Non-pigmented ciliary epithelial cell (primary cell): ENCODE measurements at places on chromosomes 6 and 20.

DNA sequence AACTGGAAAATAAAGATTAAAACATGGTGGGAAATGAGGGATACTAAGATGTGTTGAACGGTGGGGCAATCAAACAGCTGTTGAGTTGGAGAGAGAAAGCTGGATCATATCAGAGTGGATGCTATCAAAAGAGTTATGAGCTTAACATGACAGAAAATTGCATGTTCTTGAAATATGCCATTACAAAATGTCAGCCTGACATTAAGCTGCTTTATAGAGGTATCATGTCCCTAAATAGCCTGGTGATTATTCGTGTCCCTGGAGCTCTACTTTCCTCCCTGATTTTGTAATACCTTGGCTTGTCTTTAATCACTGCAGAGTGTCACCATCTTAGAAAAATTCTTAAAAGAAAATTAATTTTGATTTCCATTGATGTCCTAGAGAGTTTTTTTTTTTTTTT lies 223.1 kb downstream of the PHF3 start:
- DNase-seq: no peak

GRCh38 chr20:4637081-4637797 lies 84.5 kb upstream of the PRND start:
- DNase-seq: no peak

GRCh38 chr20:44186674-44187053 lies 324 bp downstream of the JPH2 start:
- DNase-seq: no peak

- DNase-seq: no peak
These were observed 104.3 kb downstream of the CDH26 start for GRCh38 chr20:60062431-60063047.

DNA sequence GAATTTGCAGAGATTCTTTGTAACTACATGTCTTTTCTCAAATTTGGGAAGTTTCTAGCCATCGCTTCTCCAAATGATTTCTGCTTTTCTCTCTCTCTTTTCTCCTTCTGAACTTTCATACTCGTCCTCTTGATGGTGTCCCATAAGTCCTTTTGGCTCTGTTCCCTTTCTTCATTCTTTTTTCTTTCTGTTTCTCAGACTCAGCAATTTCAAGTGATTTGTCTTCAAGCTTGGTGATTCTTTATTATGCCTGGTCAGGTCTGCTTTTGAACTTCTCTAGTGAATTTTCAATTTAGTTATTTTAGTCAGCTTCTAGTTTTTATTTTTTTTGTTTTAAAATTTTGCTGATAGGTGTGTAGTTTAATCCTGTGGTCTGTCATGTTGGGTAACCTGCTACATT lies 57.6 kb upstream of the EEF1E1 start:
- DNase-seq: no peak

DNA sequence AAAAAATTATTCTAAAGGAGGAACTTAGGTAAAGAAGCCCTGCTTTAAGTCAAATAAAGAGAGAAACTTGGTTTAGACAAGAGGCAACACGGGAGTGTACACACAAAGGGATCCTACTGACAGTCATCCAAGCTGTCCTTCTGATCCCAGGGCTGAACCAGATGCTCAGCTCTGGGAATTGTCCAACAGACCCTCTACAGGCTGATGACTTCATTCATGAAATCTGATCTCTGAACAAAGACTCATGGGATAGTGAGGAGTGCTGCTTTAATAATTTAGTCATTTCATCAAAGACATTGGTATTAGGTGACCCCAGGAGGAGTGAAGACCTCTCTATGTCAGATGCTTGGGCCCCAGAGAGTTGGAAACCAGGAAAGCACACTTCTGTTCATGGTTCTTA lies 65.6 kb upstream of the ARMH2 start:
- DNase-seq: no peak

DNA sequence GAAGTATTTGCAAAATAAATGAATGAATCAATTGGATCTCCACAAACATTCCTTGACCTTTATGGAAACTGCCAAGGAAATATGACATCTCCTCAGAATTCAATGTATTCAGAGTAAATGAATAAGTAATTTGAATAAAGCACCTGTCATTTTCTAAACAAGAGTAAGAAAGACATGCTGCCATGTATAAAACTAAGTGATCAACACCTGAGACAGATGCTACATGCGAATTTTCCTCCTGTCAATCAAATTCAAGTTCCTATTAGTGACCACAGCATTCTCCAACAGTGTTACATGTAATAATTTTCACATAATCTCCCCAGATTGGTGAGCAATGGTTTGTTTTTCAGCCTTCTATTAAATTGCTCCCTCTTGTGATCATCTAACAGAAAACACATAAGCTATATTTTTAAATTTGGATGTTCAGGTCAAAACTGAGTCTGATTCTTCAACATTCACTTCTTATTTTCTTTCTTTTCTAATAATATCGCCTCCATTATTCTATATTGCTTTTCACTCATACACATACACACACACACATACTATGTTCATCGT lies 163.2 kb upstream of the RNF217 start:
- no peak for DNase-seq

DNA sequence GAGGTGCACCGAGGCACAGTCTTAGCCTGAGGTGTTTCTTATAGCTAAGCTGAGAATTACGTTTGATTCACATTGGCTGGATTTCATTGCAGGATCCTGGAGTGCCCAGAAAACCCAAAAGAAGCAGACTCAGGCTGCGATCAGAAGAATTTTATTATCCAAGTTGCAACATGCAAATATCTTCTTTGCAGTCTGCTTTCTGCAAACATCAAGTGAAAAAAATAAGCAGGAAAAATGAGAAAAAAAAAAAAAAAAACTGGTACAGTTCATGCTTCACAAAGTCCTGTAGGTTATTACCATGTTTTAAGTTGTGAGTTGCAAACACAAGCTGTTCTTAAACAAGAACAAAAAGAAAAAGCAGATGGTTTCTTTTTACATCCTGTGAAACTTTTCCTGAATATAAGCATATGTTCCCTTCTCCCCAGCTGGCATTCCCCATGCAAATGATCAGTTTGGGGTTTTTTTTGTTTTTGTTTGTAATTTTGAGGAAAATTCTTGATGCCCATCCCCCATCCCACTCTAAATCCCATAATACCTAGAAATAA lies 349.0 kb downstream of the CBLN4 start:
- no peak for DNase-seq

- DNase-seq: no peak
These were observed 101.7 kb downstream of the TSHZ2 start for GRCh38 chr20:53073636-53074415.

DNA sequence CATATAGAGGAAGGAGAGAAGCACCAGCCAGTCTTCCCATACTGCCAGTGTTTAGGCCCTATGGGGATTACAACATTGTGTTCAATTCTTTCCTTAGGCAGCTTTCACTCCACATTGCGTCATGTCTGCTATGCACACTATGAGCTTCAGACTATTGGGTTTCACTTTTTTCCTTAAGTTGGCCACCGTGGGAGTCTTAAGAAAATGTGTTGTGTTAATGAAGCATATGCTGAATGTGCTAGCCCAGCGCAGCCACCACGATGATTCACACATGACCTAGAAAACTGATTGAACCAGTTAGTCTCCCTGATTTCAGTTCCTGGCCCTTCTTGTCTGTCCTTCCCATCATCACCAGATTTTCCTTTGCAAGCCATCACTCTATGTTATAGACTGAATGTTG lies 21.5 kb downstream of the TUBB2B start:
- DNase-seq: peak; percentile 92

DNA sequence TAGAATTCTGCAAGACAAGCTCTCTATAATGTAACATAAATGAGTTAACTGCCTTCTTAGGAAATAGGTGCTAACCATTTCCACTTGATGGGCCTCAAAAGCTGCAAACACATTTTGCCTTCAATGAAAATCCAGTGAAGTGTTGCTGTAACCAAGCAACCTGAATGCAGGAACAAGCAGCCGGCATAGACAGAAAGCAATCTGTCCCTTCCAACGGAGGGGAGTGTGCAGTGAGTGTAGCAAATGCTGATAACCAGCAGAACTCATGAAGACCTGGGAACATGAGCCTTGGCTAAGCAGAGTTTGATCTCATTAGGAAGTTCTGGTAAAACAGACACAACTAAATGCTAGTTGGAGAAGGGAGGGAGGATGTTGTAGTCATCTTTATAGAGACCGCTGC lies 697.8 kb downstream of the KIF16B start:
- DNase-seq: no peak

GRCh38 chr6:130932438-130932837 lies 105.2 kb downstream of the SMLR1 start:
- no peak for DNase-seq

DNA sequence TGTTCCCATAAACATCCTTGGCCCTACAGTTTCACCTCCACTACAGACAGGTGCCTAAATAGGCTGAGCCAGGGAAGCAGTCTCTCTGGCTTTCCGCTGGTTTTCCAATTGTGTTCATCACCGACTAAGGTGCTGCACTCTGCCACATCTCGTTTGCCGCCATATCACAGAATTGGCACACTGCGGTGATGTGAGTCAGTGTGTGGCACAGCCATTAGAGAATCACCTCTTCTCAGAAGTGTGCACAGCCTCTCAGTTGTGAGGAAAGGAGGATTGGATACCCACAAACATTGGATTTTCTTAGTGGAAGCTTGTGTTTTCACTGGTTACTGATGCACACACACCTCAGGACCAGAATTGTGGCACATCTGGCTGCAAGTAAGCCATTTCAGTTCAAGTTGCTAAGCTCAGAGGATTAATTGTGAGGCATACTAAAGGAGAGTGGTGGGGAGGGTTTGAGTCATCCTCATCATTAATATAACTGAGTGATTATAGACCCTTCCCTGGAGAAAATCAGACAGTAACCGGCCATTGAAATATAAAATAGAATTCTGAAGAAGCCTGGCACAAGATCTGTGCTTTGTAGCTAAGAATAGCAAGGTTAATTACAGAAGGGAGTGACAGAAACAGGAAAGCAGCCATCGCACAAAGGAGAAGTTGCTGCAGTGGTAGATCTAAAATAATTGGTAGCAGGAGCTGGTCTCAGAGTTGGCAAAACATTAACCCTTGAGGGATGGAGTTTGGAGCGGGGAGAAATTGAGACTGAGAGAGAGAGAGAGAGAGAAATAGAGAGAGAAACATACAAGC lies 506.9 kb downstream of the LMBRD1 start:
- no peak for DNase-seq

DNA sequence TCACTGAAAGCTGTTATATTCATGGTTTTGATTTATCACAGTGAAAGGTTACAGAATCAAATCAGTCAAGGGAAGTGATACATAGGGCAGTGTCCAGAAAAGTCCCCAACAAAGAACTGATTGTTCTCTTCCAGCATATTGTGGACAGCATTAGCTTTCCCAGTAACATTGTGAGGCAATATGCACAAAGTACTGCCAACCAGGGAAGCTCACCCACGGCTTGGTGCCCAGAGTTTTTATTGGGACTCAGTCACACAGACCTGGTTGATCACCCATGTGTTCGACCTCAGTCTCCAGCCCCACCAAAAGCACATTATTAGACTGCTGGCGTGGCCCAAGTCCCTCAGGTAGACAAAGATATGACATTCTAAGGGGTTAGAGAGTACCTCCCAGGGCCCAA lies 76.0 kb downstream of the LCA5 start:
- no peak for DNase-seq

DNA sequence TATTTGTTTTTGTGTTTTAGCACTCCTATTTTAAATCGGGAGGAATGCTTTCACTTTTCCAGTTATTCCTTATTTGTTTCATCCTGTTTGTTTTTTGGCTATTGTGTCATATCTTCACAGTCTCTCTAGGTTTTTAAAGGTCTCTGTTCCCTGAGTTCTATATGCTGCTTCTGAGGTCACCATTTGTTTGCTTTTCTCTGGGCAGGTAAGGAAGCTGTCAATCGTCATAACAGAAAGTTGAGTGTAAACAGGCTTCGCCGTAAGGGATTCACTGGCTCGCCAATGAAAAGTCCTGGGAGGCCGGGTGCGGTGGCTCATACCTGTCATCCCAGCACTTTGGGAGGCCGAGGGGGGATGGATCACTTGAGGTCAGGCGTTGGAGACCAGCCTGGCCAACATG lies 48.7 kb upstream of the RPS6KA2 start:
- DNase-seq: no peak

DNA sequence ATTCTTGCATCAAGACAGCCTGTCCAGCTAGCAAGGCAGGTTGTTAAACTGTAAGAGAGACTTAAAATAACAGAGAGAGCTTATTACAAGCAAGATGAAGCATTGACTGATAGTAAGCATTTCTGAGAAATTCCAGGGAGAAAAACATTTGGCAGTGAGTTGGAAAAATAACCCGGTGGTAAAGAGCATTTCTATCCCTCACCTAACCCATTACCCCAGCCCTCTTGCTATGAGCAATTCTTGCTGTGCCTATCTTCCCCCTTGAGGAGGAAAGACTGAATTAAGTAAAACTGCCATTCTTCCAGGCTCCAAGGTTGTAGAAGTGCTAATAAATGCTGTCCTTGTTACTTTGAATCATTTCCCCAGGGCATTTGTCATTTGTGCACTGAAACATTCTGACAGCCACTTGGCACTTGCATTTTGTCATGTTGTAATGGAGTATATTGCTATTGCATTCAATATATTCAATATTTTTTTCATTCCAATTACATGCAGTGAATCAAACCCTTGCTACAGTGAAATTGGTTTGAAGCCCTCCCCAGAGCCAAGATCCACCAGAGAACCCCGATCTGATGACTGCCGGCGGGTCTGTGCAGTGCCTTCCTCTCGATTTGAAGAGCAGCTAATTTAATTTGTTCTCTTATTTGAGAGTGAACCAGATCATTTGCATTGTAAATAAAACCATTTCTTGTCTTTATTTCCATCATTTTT lies 291.1 kb downstream of the HIVEP2 start:
- no peak for DNase-seq

- DNase-seq: no peak
These were observed 1.7 kb downstream of the DIDO1 start for GRCh38 chr20:62924442-62925075.

GRCh38 chr6:116616737-116617053 lies 416 bp downstream of the RSPH4A start:
- DNase-seq: no peak

DNA sequence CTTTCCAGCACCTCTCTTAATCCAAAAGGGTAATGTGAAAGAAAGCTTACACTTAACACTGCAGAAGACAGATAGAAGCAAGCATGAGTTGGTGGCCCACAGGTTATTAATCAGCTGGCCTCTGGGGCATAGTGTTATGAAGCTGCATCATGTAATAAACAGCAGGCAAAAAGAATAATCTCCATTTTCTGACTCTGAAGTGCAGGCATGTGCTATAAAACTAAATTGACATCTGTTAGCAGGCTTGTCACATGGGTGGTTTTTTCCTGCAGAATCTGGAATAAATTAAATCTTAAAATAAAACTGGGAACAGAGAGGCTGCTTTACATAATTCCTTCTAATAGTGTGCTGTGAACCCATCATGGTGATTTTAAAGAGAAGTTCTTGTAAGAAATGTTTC lies 73.3 kb downstream of the METTL24 start:
- no peak for DNase-seq

DNA sequence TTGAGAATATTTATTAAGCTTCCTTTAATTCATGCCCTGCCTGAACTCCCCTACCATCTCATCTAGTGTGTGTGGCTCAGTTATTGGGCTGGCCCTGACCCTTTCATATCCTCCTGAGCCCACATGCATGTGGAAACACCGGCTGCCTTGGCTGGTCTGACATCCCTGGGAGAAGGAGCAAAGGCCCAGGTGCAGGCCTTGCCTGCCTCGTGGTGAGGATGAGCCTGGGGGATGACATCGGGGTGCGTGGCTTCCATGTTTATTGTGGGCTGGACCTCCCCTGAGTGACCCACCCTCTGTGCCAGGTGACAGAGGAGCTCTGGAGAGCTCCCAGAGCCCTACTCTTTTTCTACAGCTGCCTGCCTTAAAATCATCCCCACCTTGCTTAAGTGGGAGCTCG lies 69.1 kb downstream of the FOXA2 start:
- DNase-seq: no peak

GRCh38 chr6:551405-551804 lies 105.5 kb downstream of the HUS1B start:
- DNase-seq: peak; percentile 9

- no peak for DNase-seq
These were observed 155.1 kb upstream of the SOX4 start for GRCh38 chr6:21438237-21438985.
